ENCODE measurements at places on chromosomes 12 and 14.

GRCh38 chr14:101559624-101560533 is 1.4 kb upstream of the DIO3 start:
- DNase-seq = no peak

- DNase-seq = peak; percentile 34
These were observed 124.2 kb downstream of the TTC7B start for GRCh38 chr14:90692061-90692460.

GRCh38 chr12:86376052-86376451 is 119.9 kb upstream of the MGAT4C start:
- DNase-seq = no peak

DNA sequence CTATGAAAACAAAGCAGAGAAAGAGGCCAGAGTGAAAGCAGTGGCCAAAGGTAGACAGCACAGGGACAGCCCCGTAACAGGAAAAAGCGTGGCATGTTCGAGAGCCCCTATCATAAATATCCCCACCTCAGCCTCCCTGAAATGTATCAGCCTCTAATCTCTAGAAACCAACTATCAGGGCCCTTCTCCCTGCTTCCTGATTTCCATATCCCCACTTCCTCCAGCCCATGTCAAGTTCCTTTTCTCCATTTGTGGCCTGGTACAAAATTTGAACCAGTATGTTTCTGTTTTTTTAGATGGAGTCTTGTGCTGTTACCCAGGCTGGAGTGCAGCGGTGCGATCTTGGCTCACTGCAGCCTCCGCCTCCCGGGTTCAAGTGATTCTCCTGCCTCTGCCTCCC is 16.9 kb downstream of the DEPDC4 start:
- no peak for DNase-seq

- no peak for DNase-seq
These were observed 97.1 kb upstream of the CDKN3 start for GRCh38 chr14:54299410-54300363.

Data from EH (cell line).